ENCODE measurements at places on chromosomes 2 and 18.
A peak's percentile ranks its signal among the peaks of the same experiment; 100 is the strongest.

- no peak for DNase-seq
Measured at GRCh38 chr2:227886149-227886548, 14.7 kb downstream of the DAW1 start.

- no peak for DNase-seq
Measured at GRCh38 chr18:22858121-22858520, 75.0 kb upstream of the RBBP8 start.

DNA sequence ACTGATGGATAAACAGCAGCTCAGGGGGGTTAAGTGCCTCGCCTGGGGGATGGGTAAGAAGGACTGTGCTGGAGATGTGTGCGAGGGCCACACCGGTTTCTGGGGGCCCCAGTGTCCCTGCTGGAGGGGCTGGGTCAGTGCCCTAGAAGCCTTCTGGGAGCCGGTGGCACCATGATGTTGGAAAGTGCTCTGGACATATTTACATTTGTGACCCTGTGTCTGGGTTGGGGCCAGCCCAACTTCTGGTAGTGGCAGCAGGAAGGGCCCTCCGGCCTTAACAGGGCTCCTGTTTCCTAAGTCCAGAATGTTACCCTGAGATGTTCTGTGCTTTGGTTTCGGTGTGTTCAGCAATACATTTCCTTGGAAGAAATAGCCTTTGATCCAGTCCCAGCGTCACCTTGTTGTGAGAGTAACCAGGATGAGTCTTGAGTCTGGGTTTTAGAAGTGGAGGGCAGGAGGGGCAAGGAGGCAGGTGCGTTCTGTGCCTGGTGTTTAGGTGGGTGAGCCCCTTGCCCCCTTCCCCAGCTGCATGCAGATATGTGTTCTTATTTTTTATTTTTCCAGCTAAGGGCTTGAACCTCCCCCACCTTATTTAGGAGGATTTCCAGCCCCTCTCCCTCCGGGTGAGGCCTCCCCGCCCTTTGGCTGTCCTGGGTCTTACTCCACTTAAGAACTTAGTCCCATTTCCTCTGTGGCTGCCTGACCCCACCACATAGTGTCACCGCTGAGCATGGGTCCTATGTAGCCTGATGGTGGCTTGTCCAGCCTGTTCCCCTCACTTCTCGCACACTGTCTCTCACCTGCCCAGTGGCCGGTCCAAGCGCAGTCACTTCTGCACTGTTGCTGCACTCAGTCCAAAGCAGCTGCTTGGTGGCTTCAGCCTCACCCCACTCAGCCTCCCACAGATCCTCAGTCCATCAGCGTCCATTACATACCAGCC lies 132.7 kb upstream of the HS6ST1 start:
- no peak for DNase-seq

DNA sequence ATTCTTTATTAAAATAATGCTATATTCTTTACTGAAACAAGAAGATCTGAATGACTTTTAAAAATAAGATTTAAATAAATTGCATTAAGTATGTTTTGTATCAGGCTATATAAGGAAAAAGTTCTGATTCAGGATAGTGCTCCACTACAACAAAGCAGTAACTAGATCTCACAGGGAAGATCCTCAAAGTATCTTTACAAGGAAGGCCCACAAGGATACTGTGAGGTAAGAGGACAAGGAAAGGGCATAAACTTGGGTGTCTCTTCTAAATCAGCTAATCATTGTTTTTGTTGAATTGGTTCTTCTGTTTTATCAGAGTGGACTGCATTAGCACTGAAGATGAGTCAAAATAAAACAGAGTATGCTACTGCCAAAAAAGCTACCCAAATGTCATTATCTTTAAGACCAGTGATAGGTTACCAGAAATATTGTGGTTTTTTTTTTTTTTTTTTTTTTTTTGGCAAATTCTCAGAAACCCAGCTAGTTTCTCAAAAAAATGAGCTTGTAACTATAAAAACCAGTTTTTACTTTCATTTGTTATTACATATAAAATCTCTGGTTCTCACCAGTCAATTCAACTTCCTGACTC lies 160.9 kb downstream of the BAZ2B start:
- DNase-seq = no peak

GRCh38 chr18:2572171-2572569 lies 813 bp downstream of the NDC80 start:
- peak; percentile 24 for DNase-seq

GRCh38 chr18:80180778-80181564 lies 66.3 kb downstream of the PARD6G start:
- DNase-seq = no peak

- no peak for DNase-seq
Measured at GRCh38 chr2:185802926-185803325, 64.3 kb downstream of the FSIP2 start.

DNA sequence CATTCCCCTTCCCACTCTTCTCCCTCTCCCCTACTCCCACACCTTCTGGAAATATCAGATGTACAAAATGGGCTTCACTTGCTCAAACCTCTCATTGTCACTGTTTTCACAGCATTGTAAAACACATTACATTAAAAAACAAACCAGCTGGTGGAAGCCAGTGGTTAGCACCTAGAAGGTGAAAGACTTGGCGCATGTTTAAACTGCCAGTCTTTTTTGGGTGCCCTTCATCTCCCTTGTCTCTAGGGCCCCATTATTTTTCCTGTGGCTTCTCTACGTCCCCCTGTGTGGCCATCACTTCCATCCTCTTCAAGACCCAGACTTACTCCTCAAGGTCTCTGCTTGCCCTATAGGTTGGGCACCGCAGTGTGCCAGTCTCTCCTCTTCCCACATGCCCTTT lies 34.9 kb downstream of the MGAT5 start:
- no peak for DNase-seq

DNA sequence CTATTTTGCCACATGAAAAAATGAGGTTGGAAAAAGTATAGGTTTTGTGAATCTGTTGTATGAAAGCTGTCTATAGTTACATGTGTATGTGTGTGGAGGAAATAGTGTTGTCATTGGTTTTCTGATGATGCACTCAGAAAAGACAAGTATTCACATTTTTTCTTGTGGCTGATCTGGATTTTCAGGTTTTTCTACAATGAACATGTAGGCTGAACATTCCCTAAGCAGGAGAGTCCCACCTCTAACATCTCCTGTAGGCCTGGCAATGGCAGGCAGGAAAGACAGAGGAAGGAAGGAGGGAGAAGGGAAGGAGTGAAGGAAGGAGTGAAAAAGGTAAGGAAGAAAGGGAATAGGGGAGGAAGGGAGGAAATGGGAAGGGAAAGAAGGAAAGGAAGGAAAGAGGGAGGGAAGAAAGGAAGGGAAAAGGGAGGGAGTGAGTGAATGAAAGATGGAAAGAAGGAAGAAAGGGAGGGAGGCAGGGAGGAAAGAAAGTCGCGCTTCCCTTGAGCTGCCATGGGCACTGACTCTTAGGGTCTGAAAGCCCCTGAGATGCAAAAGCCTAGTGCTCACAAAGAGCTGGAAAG lies 495 bp upstream of the IL36RN start:
- DNase-seq = no peak

GRCh38 chr2:109463236-109463635 lies 150.5 kb downstream of the SEPTIN10 start:
- no peak for DNase-seq

DNA sequence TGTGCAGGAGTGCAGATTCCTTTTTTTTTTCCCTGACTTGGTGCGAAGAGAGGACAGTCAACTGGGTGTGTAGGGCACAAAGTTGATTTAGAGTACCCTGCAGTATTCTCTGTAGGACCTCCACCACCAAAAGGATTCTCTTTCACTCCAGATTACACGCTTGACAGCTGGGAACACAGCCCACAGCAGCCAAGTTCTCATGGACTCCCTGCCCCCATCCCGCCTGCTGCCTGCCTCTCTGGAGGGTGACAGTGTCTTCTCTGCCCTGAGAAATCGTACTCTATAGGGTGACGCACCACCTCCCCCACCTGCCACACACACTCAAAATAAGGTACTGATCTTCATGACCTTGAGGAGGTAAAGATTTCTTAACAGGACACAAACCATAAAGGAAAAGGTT lies 26.6 kb upstream of the IHH start:
- peak; percentile 97 for DNase-seq

- DNase-seq = no peak
Measured at GRCh38 chr18:5890331-5891183, 4.8 kb downstream of the TMEM200C start.

DNA sequence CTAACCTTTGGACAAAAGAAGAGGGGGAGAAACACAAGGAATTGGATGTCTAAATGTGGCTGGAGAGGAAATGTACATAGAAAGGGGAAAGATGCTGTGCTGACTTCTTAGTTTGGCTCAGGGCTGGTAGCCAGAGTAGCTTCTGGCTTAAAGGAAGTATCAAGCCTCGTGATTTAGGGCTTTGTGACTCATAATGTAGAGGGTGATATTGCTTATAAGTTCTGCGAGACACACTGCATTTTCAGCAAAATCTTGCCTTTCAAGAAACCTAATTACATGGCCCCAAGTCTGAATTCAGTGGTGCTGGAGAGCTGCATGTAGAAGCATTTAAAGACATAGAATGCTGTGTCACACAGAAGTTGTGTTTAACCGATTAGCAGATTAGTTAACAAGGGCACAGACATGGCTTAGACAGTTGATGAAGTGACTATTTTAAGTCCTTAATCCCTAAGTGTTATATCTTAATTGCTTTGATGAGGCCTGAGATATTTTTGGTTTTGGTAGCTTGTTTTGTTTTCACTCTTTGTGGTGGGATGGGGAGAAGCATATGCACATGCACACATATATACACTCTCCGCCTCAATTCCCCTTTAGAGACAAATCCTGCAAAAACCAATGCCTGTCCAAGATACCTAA lies 66.4 kb downstream of the EPAS1 start:
- DNase-seq = no peak

DNA sequence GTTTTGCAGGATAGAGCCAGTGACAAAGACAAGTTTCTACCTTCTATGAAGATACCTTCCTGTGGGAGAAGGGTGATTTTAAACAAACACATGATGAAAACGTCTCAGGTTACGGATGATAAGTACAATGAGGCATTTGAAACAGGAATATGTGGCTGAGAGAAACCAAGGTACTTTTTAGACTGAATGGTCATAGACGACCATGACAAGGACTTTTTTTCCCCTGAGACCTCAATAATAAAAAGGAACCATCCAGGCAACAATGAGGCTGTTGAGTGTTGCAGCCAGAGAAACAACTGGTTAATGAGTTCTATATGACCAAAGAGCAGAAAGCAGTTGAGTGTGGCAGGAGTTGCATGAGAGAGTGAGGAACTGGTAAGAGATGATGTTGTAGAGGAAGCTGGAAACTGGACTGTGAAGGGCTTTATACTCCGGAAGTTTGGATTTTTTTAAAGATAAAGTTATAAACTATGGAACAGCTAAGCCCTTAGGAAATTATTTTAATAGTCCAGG lies 306.1 kb upstream of the CYRIA start:
- no peak for DNase-seq
